Omental fat pad (tissue), 4 donors: ENCODE measurements at places on chromosomes 7 and 10.

DNA sequence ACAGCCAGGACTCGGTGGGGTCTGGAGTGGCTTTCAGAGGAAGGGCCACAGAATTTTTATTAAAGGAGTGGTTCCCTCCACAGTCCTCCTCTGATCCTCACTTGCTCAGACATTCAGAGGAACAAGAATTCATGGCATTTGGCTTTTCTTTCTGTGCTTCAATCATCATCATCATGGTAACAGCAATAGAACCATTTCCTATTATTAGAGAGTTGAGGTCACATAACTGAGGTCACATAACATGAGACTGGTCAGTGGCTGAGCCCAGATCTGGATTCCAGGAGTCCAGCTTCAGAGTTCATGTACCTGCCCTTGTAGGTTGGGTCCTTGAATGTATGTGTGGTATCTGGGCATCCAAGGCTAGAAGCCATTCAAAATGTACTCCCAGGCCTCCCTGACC lies 177.3 kb upstream of the GRB10 start:
- no peak for DNase-seq

DNA sequence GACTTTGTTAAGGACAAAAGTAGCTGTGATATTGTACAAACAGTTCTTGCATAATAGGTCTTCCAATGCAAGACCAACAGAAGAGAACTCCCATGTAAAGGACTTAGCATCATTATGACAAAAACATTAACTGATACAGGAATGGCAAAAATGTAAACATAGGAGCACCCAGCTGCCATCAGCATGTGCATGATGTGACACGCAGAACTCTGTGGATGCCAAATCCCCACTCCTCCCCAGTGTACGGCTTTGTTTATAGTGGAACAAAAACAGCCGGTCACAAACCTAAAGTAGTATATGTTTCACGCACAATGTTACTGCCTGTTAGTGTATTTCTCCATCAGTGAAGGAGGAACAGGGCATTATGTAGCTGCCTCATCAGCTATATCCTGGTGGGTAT lies 316.0 kb upstream of the AOAH start:
- no peak for DNase-seq

DNA sequence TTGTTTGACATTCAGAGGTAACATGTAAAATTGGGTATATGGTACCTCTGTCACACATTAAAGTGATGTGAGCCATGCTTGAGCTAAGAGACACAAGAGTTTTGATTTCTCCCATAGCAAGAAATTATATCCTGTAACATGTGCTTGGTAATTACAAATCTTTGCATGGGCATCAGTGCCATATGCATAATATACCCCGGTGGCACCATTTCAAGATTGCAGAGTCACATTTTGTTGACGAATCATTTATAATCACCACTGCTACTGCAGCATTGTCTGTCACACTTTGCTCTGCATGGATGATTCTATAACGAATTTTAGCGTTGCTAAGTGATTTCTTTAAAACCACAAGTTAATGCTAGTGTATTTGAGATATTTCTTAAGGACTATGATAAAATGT lies 443.7 kb upstream of the LRRN3 start:
- no peak for DNase-seq

- DNase-seq = no peak
Observed at GRCh38 chr10:97255512-97256293, 36.7 kb downstream of the ARHGAP19 start.

- no peak for DNase-seq
Observed at GRCh38 chr7:89072081-89072480, 276.5 kb upstream of the TEX47 start.

DNA sequence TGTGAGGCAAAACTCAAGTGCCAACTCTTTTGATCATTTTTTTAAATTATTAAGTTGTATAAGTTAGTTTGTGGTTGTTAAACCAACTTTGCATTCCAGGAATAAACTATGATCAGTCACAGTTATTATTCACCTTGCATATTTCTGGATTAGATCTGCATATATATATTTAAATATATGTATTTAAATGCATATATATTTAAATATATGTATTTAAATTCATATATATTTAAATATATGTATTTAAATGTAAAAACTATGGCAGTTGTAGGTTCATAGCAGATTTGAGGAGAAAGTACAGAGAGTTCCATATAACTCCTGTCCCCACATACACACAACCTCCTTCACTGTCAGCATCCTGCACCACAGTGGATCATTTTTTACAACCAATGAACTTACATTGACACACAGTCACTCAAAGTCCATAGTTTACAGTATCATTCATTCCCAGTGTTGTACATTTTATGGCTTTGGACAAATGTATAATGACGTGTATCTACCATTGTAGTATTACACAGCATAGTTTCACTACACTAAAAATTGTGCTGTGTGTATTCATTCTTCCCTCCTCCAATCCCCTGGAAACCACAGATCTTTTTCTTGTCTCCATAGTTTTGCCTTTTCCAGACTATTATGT lies 49.7 kb downstream of the TBC1D12 start:
- DNase-seq = no peak

DNA sequence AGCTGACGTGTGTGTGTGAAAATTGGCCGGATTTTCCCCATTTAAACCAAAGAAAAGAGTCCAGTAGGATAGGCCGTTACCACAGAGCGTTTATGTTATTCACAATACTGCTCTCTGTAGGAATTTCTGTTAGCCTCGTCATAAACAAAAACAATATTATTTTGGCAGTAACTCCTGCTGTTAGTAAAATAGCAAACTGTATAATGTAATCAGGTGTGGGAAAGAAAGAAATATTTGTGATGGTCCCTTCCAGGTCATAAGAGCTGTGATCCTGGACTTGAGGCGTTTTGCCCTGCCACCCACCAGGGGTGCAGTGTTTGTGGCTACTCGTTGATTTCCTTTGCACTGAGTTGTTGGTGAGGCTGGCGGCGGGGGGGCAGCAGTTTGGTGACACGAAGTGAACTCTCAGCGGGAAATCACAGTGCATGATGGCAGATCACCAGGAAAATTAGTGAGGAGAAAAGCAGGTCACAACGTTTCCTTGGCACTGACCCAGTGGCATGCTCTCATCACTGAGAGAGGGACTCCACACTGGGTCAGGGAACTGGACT lies 2.8 kb downstream of the EEPD1 start:
- DNase-seq = no peak

- no peak for DNase-seq
Observed at GRCh38 chr7:96183163-96183670, 138.7 kb downstream of the SLC25A13 start.

DNA sequence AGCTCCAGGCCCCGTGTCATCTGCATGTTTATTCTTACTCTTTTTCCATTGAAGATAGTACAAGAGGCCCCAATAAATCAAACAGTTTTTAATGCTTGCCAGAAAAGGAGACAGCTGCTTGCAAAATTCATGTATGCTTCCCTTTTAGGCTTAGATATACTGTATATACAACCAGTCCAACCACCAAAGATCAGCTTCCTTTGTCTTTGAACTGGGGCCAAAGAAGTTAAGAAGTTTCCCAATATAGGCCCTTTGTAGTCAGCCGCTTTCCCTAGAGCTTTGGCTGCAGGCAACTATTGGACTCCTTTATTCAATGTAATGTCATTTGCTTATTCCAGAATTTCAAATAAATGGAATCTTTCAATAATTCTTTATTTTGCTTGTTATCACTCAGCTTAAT lies 1395.0 kb downstream of the GATA3 start:
- no peak for DNase-seq

DNA sequence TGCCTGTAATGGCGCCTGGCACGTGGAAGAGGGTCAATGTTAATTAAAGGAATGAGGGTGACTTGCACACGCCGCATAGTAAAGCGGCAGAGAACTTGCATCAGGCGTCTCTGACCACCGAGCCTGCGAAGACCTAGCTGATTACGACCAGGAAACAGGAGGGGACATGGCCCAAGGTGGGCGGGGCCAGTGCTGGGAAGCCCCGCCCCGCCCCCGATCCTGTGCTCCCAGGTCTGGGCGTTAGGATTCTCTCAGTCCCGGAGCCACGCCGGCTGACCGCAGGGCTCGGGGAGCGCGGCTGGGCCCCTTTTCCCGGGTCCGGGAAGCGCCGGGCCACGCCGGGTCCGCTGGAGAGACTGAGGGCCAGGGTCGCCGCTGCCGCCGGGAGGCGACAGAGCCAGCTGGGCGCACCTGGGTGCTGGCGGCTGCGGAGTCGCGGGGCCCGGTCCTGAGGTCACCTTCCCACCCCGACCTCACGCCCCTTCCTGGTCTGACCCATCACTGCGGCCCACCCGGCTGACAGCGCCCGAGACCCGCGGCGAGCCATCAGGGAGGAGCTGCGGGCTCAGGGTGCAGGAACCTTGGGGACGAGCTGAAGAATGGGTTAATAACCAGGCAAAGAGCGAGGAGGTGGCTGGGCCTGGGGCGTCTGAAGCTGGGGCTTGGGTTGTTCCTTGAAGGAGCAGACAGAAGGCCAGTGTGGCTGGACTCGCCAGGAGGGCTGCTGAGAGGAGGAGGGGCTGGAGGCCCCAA lies 23.0 kb upstream of the GRID1 start:
- DNase-seq = no peak

DNA sequence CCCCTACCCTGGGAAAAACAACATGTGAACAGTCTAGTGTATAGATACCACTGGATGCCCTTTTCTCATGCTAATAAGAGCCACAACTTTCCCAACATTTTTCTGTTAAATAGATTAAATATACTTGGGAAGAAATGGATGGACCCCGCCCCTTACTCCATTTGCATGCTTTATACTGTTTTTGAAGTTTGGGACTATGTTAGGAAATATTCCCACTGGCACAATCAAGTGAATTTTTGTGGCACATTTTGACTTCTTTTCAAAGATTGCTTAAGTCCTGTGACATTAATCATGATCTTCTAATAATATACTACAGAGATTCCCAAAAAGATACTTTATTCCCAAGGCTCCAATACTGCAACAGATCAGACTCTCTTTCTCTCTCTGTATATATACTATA lies 216.6 kb downstream of the TWIST1 start:
- no peak for DNase-seq

GRCh38 chr10:4763513-4763912 lies 62.5 kb upstream of the AKR1E2 start:
- no peak for DNase-seq

- DNase-seq = no peak
Observed at GRCh38 chr10:71281646-71282322, 37.3 kb upstream of the SLC29A3 start.

DNA sequence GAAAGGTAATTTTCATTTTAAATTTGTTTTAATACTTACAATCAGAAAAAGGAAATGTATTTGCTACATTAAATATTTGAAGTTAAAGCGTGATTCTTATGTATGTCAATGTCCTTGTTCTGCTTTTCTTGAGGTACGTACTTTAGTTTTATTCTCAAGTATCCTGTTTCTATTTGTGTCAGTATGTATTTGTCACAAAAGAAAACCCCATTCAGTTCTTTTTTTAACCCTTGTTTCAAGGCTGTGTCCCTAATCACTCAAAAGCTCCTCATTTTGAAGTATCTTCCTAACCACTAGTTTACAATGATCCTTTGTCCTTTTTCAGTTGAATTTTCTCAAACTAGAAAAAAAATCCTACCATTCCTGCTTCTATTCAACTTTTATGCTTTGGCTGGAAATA lies 25.2 kb downstream of the NHLRC2 start:
- no peak for DNase-seq

DNA sequence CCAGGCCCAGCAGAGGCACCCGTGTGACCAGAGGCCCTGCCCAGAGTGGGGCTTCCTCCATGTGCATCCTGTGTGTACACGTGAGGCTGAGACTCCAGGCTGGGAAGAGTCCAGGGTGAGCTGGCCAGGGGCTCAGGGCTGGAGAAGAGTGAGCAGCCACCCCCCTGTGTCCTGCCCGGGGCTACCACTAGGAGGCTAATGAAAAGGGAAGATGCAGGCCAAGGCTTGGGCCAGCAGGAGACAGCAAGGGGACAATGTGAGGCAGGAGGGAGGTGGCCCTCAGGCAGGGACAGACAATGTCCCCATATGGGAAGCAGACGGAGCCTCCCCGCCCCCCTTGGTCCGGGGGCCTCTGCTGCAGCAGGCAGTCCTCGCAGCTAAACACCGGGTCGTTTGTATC lies 102.0 kb downstream of the HIF1AN start:
- no peak for DNase-seq

GRCh38 chr7:23811540-23811939 lies 101.5 kb downstream of the STK31 start:
- DNase-seq = no peak

- DNase-seq = no peak
Observed at GRCh38 chr10:52464368-52465124, 150.5 kb downstream of the DKK1 start.

DNA sequence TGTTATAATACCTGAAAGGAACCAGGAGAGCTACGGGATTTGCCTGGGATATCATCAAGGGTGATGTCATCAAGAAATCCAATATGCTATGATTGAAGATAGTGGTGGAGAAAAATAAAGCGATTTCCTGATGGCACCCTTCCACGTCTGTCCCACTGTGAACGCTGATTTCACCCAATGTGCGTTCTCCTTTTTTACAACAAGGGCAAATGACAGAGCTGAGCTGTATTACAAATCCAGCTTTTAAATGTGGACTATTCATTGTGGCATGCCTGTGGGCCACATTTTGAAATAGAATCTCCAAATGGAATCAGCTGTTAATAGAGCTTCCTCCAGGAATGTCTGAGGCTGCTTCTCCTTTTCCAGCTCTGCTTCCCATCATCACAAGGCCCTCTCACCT lies 23.3 kb downstream of the SLC13A4 start:
- DNase-seq = no peak

- DNase-seq = no peak
Observed at GRCh38 chr10:97046456-97047082, 139.2 kb downstream of the SLIT1 start.
